ENCODE measurements at places on chromosomes 11 and 22.
A peak's percentile ranks its signal among the peaks of the same experiment; 100 is the strongest.

- peak; percentile 64 for DNase-seq
Measured at GRCh38 chr22:17773606-17774205, 563 bp downstream of the BID start.

DNA sequence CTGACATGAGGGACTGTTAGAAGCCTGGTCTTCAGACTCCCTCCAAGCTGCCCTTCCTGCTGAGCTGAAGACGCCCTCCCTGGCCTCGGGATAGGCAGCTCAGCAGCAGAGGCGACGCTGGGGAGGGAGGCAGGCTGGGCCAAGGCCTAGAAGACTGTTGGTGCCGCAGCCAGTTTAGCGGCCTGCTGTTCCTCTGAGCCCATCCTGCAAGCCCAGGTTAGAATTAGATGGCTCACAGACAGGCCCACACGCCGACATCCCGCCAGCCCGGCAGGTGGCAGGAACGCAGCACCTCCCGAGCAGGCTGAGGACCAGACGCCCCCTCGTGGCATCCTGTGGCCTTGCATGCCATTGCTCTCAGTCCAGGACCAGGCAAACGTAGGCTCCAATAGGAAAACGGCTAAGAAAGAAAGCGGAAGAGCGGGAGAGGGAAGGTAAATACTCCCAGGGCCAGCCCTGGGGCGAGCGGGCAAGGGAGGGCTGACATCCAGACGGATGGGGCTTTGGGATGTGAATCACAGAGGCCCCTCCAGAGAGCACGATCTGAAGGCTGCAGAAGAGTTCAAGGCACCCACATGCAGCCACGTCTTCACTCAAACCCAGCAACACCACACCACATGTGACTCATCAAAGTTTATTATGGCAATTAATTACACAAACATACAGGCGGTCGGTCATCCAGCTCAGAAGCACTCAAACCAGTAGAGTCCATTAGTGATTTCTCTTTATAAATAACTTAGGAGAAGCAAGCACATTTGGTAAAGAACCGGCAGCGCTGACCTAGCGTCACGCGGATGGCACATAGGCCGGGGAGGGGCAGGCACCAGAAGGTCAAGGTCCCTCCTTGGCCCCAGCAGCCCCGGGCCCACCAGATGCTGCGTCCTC is 27.6 kb downstream of the CD5 start:
- peak; percentile 92 for DNase-seq

DNA sequence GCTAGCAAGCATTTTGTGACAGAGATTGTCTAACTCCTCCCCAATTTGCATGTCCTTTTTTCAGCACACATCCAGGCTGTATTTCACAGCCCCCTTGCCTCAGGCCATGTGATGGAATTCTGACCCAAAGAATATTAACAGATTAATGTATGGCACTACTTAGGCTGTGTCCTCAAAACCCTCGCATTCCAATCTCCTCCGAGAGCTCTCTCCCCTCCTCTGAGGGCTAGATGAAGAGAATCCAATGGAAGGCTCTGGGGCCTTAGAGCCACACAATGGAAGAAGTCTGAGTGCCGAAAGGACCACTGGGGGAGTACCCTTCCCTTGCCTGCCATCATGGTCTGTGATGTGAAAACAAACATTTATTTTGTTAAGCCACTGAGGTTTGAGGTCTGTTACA is 13.7 kb upstream of the NNMT start:
- DNase-seq = no peak

DNA sequence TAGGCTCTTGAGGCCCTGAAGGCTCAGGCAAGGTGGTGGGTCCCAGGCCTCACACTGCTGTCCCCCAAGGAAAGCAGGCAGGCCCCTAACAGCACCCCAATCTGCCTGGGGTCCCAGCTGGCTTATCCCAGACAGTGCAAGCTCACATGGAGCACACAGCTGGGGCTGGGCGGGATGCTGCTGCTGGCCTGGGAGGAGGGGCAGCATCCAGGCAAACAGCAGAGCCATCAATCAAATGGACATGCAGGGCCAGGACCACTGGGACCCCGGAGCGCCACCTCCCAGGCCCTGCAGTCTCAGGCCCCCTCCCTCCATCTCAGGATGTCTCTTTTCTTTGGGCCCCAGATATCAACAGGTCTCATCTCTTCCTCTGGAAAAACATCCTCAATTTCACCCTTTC is 140.3 kb downstream of the BRD1 start:
- DNase-seq = no peak

DNA sequence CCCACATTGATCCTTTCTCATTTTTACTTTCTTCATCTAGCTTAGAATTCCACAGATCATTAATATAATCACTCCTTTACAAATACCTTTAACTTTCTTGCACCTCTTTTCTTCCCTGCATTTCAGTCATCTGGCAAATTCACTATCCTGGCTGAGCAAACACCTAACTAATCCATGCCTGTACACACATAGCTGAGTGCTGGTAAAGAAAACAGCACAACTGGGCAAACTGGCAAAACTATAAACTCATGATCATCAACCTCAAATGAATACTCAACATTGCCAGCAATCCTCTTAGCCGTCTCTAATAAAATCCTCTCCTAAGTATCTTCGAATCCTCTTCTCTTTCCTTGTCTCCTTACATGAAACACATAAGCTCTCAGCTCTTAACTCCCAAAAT is 52.4 kb downstream of the PICALM start:
- no peak for DNase-seq

DNA sequence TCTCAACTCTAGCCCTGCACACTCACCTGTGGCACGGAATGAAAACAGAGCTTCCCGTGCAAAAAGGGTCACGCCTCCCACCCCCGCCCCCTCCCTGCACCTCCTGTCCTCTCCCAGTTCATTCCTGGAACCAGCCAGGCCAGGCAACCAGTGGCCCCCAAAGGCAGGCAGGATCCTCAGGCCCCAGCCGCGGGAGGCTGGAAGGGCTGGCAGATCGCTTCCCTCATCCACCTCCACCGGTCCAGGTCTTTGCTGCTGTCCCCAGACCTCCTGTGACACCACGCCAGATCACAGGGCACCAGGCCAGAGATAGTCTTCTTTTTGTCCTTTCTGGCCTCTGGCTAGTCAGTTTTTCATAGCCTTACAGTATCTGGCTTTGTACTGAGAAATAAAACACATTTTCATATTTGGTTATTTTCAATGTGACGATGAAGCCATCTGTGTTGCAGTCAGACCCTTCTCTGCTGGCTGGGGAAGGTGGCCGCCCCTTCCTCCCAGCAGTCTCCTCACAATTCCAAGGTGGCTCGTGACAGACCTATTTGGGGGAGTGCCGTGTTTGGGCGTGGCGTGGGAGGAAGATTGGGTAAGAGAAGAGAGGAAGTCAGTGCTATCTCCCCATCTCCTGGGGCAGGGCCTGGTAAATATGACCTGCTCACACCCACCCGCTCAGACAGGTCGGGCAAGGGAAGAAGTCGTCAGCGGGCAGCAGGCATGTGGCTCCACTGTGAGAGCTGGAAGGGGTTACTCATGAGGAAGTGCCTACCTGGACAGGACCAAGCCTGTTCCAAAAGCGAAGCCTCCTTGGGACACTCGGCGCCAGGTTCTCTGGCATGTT is 9.1 kb downstream of the SSH3 start:
- DNase-seq = peak; percentile 64

GRCh38 chr11:1653541-1654387 is 24.2 kb downstream of the KRTAP5-5 start:
- DNase-seq = no peak

DNA sequence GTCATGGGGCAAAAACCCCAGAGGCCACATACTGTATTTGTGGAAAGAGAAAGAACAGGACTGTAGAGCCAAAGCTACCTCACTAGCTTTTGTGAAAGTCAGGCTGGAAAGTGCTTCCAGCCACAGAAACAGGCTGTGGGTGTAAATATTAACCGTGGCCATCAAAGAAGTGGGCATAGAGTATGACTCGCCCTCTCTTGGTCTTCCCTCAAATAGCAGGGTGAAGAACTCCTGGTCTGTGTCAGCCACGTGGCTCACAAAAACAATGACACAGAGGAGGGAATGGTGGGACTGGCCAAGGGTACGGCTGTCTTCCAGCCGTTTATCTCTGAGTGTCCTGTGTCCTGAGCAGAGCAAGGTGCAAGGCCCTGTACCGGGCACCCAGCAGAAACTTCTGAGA is 37.6 kb upstream of the UBASH3B start:
- no peak for DNase-seq

DNA sequence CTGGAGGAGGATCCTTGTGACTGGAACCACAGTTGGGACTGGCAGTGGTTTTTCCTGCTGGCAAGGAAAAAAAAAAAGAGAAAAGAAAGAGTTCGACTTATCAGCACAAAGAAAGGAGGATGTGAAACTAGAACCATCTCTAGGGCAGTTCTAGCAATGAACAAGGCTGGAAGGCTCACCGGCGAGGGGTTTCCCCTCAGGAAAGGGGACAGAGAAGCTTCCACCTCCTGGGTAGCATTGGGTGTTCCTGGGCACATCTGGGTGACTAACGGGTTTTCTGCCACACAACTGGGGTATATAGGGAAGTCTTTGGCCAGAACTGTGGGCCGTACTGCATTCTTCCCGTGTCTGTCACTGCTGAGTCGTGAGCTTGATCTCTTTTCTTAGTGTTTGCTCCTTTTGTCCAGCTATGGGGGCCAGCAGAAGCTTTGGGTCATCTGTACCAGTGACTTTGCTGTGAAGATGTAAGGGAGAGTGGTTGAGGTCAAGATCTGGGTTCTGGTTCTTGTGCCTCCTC is 109.4 kb upstream of the OR4B1 start:
- DNase-seq = peak; percentile 40

GRCh38 chr22:45271667-45272201 is 13.0 kb upstream of the UPK3A start:
- DNase-seq = no peak

- DNase-seq = no peak
Measured at GRCh38 chr22:24330636-24331035, 60.0 kb downstream of the SPECC1L start.

- no peak for DNase-seq
Measured at GRCh38 chr11:128456566-128457268, 130.6 kb downstream of the ETS1 start.

DNA sequence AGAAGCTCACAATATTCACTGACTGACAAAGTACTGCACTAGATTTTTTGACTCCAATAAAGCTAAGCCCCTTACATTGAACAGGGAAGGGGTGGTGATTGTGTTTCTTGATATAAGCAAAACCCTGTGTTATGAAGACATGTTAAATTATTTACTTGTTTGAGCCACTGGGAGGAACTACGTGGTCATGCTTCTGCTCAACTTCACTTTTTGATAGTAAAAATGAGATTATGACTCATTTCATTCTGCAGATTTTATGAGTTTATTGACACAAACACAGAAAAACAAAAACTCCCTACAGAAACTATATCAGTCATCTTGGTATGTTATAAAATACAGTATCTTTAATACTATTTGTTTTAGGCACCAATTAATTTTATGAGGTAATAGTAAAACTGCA is 124.7 kb downstream of the CADM1 start:
- DNase-seq = no peak

DNA sequence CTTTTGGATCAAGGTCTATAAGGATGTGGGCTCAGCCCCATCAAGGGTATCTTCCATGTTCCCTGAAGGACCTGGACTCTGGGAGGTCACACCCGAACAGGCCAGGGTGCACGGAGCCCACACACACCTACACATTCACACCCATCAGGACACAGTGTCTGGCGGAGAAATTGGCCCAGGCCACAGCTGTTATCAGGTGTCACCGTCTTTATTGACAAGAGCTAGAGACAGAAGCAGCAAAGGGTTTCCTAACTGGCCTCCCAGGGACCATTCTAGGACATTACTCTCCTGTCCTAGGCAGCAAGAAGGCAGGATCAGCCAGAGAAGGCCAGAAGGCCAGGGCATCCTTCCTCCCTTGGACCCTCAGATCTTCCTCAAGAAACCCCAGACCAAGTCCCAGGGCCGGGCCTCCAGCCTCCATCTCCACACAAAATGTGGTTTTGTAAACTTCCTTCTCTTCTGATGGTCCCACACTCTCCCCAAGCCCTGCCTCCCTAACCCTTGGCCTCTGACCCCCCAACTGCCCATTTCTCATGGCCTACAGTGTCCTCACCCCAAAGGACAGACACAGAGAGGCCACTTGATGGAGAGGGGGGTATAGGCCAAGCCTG is 8.1 kb downstream of the SSTR3 start:
- DNase-seq = no peak

GRCh38 chr22:46969491-46969890 is 207.0 kb downstream of the TBC1D22A start:
- DNase-seq = peak; percentile 82

- DNase-seq = no peak
Measured at GRCh38 chr22:41368543-41369423, 13.0 kb upstream of the TEF start.
